NCI-H1092 (cell line): ENCODE measurements at places on chromosomes 6 and 20.

DNA sequence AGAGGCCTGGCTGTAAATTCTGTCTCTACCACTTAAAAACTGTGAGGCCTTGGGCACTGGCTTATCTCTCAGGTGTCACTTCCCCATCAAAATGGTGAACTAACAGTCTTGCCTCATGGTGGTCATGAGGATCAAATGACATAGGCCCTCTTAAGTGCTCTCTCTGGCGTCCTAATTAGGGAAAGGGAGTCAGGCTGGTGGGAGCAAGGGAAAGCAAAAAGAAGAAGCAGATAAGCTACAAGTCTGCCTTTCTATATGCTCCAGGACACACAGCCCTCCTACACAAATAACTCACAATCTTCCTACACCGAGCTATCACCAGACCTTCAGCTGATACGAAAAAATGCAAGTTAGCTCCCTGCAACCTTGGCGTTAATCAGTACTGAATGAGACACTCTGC is 19.5 kb upstream of the SLC22A16 start:
- DNase-seq, result no peak

- no peak for DNase-seq
Measured at GRCh38 chr20:57244221-57244585, 22.2 kb downstream of the BMP7 start.

DNA sequence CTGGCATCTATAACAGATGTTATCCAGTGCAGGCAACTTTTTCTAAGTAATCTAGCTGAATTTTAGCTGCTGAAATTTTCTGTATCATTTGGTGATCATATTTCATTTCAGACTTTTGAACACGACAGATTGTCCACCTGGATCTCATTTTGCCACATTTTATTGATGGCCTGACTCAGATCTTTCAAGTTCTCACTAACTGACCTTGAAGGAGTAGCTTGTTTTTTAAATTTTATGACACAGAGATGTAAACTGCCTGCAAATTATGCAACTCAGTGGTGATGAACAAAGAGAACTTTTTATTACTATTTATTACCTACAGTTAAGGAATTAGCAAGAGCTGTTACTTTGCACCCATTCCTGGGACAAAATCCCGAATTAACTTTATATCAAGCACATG is 366.4 kb downstream of the PAX1 start:
- DNase-seq, result no peak

GRCh38 chr6:159061805-159062563 is 17.2 kb upstream of the TAGAP start:
- DNase-seq, result no peak

DNA sequence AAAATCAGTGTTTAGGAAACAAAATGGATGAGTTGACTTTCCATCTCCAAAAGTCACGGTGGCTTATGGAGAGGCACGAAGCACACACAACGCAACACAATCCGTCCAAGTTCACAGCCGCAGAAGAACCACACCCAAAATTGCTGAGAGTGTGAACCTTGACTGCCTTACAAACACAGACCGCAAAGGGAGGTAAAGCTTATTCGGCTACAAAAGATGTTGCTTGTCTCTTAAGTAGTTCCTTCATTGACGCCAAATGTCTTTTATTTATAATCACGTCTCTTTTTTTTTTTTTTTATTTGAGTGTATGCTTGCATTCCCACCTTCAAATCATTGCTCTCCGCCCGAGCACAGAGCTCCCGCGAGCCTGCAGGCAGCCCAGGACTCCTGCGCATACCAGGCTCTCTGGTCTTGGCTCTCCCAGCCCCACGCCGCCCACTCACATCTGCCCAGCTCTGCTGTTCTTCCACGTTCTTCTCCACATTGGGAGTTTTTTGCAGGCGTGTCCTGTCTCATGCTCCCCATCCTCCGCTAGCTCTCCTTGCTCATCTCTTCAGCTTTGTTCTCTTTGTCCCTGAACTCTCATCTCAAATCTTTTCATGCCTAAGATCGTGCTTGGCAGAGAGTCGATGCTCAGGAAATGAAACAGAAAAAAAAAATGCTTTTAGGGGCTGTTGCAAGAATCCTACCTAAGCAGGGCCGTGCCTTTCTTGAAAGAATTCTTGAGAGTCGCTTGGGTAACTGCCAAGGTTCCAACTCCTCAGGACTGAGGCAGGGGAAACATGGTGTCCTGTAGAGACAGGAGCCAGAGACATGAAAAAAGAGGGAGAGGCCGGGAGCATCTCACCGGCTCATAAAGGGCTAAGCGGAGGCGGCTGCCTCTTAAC is 25.8 kb downstream of the LY86 start:
- no peak for DNase-seq

- DNase-seq, result no peak
Measured at GRCh38 chr6:125922322-125922860, 34.2 kb upstream of the HINT3 start.

DNA sequence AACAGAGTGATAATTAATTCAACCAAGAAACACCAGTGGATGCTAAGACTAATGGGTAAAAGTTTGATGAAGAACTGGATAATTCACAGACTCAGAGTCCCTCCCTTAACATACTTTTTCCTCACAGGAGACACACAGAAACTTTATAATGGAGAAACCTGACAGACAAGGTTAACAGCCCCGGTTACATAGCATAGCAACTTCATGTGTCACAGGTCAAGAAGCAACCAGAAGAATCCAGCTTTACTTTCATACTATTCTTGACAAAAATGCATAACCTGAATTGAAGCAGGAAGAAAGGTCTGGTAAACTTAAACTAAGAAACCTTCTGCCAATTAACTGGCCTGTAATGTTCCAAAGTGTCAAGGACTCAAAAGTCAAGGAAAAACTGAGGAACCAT is 375.9 kb downstream of the RNF144B start:
- DNase-seq, result no peak
